HS-5 (cell line): ENCODE measurements at places on chromosomes 2 and 18.

DNA sequence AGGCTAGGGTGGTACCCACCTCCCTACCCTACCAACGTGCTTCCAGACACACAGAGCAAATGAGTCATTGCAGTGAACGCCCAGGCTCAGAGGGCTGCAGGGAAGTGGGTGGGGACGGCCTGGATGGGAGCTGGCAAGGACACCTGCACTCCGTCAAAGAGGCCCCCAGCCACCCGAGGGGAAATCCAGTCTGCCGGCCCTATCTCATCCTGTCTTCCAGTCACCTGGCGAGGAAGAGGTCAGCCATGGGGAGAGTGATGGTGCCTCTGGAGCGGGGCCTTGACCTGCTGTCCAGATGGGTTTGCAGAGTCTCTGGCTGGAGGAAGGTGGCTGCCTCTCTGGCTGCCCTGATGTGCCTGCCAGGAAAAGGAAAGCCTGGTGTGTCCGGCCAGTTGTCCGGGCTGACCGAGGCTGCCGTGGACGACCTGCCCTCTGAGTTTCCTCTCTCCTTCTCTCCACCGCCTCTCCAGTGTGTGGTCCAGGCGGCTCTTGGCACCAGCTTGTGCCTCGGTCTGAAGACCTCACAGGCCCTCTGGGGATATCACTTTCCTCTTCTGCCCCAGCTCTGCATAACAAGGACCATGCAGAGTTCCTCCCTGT, 209.7 kb upstream of the COPS8 start:
- no peak for DNase-seq

- DNase-seq: no peak
Observed at GRCh38 chr18:44741085-44741484, 60.4 kb downstream of the SETBP1 start.

DNA sequence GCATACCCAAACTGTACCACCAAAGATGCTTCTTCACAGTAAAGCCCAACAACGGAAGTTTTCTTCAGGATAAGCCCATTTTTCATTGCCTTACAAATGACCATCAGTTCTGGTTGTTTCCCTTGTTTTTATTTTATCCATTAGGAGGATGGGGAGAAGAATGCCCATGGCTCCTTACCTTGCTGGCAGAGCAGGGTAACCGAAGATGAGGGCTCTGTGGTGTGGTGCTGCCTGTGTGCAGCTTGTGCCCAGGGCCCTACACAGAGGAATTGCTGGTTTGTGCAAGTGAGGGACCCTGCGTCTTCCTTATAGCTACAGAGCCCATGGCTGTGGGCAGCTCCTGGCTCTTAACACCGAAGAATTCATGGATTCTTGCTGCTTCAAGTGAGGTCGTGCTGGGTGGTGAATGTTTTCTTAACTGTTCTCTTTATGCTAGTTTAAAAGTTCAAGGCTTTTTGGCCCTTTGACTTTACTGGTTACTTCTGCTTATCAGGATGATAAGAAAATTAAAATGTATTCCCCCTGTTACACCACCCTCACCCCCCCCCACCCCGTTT, 110.6 kb downstream of the MAP4K4 start:
- DNase-seq: no peak

DNA sequence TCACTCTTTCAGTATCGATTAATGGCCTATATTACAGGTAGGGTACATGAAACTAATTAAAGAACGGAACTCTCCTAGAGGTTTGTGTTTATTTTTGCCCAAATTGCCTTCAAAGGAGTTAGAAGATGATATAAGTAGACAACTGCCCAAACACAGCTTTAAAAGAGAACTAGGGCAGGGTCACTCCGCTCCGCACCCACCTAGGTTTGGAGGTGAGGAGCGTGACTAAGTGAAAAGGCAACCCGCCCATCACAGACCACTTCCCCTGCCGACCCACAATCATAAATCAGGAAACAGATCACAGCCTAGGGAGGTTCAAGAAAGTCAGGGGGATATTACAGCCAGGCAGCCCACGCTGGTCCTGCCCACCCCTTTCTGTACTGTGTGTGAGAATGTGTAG, 166.7 kb downstream of the C1D start:
- no peak for DNase-seq

- peak; percentile 56 for DNase-seq
Observed at GRCh38 chr2:58289029-58289428, 47.9 kb upstream of the FANCL start.

GRCh38 chr2:119240311-119241204, 16.9 kb downstream of the STEAP3 start:
- no peak for DNase-seq

GRCh38 chr2:97661927-97662326, 1.9 kb downstream of the ACTR1B start:
- DNase-seq: no peak

DNA sequence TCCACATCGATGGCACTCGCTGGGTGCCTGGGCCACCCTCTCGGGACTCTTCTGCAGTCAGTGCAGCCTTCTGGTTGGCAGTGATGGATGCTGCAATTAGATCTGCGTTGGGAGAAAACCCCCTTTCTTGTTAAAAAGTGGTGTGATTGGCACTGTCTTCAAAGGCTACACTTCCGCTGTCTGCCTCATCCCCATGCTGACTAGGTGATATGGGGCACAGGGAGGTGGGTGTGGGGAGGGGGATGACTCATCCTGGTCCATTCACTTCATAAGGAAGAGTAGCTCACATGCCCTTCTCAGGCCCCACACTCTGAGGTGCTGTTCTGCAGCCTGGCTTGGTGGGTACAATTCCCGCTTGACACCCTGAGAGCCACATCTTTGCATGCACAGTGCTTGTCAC, 77.4 kb downstream of the THNSL2 start:
- no peak for DNase-seq

DNA sequence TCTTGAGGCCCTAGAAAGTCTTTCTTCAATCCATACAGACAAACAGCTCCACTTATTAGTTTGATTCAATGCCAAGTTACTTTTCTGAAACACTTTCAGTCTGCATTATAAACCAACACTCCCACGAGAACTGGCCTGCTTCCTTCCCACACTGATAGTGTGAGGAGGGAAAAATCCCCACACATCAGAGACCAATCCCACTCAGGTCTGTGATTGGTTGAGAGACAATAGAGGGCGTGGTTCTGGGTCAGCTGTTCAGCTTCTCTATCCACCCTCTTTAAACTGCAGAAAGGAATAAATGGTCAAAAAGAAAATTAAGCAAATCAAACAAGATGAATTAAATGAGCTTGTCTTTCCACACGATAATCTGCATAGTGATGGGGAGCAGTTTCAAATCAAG, 152.5 kb downstream of the NRP2 start:
- DNase-seq: no peak

DNA sequence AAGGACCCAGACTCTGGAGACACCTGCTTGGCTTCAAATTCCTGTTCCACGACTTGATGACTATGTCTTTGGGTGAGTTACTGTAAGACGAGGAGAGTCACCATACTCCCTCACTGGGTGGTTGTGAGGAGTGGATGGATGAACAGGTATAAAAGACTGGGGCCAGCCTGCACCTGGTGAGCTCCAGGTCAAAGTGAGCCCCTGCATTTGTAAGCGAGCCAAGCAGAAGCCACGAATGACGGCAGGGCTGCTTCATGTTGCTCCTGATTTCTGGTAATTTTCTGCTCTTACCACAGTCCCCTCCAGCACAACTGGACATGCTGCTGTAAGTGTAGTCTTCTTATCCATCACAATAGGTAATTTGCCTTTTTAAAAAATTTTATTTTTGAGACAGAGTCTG, 86.6 kb downstream of the POLR1A start:
- no peak for DNase-seq

DNA sequence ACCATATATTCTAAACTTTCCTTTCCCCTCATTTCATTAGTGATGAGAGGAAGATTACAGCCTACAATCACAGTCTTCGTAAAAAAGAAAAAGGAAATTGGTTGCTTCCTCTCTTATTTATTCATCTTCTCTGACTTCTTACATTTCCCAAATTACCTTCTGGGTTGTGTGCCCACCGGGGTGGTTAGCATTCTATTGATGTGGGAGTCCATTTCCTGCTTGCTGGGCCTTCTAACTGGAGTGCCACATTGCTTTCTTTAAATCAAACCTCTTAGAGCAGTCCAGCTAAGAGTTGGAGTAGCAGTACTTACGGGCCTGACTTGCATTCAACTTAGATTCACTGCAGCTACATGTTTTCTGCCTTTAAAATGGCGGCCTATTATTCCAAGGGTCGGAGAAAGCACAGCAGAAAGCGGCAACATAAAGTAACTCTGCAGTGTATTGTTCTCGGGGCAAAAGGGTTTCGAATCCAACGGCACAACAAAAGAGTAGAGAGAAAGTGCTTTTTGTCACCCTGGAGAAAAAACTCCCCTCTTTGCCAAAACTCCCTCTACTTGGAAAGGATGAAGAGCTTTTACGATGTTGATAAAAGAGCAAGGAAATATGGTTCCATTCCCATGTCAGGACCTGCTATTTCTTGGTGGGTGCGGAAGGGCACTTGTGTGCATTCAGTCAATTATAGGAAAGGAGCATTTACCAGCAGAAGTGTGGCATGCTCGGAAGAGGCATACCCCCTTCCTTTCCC, 110.6 kb upstream of the DLX2 start:
- DNase-seq: no peak

DNA sequence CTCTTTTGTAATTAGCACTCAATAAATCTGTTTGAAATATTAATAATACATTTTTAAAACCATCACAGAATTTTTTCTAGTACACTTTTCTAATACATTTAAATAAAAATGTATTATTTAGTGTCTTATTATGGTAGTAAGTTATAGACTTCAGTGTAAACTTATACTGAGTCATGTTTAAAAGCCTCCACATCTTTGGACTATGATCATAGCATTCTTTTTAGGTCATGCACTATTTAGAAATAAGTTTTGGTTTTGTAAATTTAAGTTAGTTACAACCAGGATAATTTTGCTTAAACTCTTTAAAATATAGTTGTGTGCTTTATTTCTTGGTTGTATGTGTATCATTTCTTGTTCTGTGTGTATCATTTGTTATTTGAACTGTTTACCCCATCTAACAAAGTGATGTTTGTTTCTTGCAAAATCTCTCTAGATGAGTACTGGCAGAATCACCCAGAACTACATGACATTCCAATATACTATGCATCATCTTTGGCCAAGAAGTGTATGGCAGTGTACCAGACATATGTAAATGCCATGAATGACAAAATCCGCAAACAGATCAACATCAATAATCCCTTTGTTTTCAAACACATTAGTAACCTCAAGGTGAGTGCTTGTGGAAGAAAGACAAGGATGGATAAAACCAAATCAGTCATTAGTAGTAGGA, 16.7 kb downstream of the CPSF3 start:
- peak; percentile 82 for DNase-seq

- DNase-seq: no peak
Observed at GRCh38 chr2:3207091-3207491, 170.5 kb downstream of the EIPR1 start.

DNA sequence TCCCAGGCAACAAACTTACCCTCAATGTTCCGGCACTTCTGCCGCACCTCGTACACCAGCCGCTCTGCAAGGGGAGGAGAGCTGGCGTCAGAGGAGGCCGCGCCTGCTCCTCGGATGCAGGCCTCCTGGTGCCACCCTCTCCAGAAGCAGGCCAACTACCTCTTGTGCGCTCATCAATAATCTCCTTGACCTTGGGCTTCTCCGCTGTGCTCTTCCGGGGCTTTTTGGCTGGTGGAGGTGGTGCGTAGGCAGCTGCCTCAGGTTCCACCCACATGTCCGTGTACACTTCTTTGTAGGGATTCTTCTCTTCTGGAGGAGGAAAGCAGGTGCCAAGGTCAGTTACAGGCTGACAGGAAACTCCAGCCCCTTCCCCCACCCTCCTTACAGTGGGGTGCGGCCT, 77.6 kb upstream of the POMC start:
- DNase-seq: no peak

DNA sequence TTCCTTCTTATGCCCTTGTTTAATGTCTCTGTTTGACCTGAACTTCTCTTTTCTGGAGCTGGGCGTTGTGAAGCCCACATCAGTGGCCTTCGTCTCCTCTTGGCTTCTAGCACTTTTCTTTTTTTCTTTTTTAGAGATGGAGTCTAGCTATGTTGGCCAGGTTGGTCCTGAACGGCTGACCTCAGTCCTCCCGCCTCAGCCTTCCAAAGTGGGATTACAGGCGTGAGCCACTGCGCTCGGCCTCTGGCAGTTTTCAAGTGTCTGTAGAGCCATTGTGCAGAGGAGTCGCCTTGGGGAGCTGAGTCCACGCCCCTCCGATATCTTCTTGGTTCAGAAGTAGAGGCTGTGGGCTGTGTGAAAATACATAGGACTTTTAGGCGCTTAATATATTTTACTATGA, 36.5 kb downstream of the ZNF532 start:
- DNase-seq: no peak

DNA sequence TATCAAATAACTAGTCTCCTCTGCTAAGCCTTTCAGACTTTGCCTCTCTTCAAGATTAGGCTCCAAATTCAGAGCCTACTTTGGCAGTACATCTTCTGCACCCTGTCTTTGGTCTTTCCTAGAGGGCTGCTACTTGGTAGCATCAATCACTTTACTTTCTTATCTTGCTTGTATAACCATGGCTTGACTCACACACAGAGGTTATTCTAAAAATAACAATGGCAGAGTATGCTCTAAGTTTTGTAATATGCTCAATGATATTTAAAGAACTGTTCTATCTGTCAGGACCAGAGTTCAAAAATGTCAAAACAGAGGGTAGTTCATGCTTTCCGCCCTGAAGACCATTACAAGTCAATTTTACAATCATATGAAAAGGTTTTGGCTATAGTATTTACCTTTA, 27.7 kb downstream of the THOC1 start:
- no peak for DNase-seq

GRCh38 chr2:47088371-47089082, 66.6 kb downstream of the STPG4 start:
- DNase-seq: no peak

DNA sequence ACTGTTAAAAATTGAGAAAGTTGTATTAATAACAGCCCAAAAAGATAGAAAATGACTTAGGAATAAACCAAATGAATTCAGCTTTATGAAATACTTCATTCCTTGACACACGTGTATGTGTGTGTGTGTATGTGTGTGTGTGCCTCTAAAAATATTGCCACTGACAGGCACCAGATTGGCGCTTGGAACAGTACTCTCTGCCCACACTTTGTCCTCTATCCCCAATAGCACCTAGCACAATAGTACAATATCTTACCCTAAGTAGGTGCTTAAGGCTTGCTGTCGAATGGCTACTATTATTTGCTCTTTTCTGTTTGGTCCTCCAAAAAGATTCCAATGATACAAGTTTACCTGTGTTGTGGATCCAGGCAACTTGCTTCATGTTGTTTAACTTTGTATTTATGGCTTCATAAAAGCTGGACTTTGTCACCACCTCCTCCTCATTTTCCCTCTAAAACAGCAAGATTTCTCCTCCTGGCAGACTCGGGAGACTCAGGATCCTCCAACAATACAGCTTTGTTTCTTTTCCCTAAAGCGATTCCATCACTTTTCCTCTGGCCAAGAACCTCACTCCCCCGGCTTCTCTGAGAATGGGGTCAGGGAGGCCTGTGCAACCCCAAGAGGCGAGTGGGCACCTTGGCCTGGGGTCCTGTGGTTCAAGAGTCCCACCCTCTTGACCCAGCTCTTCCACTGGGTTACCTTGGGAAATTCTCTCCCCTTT, 43.3 kb upstream of the LCLAT1 start:
- DNase-seq: no peak

GRCh38 chr2:190366248-190366753, 22.9 kb downstream of the INPP1 start:
- DNase-seq: no peak
